ENCODE measurements at places on chromosomes 3 and 15. TPM values are rescaled to one million over a fixed set of nuclear protein-coding genes. Genes with fewer than 3 reads are reported as not detected.
A peak's percentile ranks its signal among the peaks of the same experiment; 100 is the strongest.

The FBXW12 gene
- not detected for total RNA-seq

The MFSD1 gene
- total RNA-seq: 28.8 TPM

The SLC7A14 gene
- not detected for total RNA-seq

DNA sequence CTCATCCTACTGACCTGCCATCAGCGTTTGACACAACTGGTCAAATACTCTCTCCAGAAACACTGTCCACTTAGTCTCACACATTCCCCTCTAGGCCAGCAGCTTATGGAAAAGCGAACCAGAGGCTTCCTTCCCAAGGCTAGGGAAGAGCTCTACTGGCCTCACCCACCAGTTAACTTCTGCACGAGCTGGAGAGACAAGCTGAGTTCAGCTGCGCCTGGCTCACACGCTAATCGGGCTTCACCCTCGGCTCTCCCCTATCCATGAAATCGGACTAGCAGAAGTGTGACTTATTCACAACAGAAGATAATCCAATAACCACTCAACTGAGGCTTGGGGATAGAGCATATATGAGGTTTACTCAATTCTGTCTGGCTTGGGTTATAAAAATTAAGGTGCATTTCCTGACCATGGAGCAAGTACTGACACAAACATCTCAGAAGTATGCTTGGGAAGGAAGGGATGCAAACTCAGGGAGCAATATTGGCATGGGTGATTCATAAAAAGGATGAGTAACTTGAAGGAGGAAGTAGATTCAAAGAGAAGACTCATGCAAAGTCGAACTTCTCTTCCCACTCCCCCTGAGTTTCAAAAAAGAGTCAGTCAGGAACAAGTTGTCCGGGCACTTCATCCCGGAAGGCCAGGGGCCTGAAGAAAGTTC is 73.1 kb downstream of the XXYLT1 start:
- no peak for DNase-seq
- H3K36me3 ChIP-seq: peaks cover under 1% of the 10 kb centered on the region
- no peak overlapping the region for H3K4me3 ChIP-seq
- H3K4me1 ChIP-seq: peaks cover 12% of the 10 kb centered on the region
- no peaks in the 10 kb centered on the region for H3K27me3 ChIP-seq

GRCh38 chr3:27094721-27095120 is 274.5 kb downstream of the NEK10 start:
- H3K27ac ChIP-seq: no peak overlapping the region
- no peaks in the 10 kb centered on the region for H3K36me3 ChIP-seq
- H3K27me3 ChIP-seq: peaks cover 9% of the 10 kb centered on the region

DNA sequence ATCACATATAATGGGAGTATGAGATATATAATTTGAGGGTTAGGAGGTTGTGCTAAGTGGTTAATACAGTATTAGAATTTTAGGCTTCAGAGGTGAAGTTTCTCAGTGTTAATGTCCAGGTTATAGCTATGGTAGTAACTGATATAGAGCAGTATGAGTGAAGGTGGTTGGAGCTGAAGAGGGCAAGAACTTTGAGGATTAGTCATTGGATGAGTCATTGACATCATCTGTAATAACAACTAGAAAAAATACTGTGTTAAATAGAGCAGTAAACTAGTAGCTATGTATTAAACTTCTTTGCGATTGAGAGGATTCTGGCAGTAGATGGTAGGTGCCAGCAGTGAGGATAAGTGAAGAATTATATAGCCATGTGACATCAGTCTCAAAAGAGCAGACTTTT is 47.5 kb upstream of the EIF3J start:
- DNase-seq: no peak
- H3K27ac ChIP-seq: peak overlapping the region; percentile 48
- peaks cover 6% of the 10 kb centered on the region for H3K4me1 ChIP-seq

DNA sequence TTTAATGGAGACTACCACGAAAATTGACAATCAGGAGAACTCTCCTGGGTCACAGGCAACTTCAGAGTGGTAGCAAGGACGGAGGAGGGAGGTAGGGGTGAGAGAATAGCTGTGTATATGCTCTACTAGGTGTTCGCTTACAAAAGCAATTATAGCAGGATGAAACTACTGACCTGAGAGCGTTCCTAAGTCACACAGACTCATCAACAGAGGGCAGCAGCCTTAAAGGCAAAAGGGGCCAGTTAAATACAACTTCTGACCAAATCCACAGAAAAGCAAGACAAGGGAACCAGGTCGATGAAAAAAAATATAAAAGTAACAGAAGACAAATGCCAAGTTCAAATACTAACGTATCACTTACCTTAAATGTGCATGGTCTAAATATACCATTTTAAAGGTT is 894.6 kb downstream of the PLOD2 start:
- no peak for DNase-seq
- no peaks in the 10 kb centered on the region for H3K4me1 ChIP-seq
- no peak overlapping the region for H3K27ac ChIP-seq
- H3K4me3 ChIP-seq: no peak overlapping the region

DNA sequence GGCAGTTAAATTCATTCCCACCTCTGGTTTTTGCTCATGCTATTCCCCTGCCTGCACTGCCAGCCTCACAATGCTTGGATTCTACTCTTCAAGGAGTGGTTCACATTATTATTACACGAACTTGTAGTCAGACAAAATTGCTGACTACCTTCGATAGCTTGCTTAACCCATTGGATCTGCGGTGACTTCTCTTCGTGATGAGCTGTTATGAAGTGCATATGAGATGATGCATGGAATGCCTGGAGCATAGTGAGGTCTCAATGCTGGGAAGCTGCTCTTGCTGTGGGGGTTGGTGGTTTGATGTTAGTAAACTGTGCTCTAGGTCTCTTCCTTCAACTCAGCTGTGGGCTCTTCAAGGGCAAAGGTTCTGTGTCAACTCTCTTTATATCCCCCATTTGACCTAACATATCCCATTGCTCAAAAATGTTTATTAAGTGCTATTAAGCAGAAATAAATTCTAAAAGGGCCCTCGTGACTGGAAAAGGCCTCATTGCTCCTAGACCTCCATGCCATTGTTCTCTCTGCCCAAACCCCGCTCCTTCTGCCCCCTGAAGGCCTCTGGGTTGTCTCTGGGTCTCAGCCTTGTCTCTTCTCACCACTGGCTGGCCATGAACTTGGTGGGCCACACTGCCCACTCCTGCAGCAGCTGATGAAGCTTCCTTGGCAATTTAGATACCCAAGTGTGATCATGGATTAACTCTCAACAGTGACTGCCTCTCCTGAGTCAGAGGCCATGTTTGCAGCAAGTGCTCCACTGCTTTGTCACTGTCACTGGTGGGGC is 4.5 kb upstream of the SLCO2A1 start:
- H3K4me1 ChIP-seq: peaks cover 5% of the 10 kb centered on the region
- H3K36me3 ChIP-seq: no peaks in the 10 kb centered on the region
- H3K27ac ChIP-seq: no peak overlapping the region
- DNase-seq: no peak
- H3K4me3 ChIP-seq: no peak overlapping the region

- no peak for DNase-seq
- peaks cover 32% of the 10 kb centered on the region for H3K4me1 ChIP-seq
- H3K27ac ChIP-seq: peak overlapping the region; percentile 22
- no peaks in the 10 kb centered on the region for H3K27me3 ChIP-seq
- no peak overlapping the region for H3K4me3 ChIP-seq
Measured at GRCh38 chr3:113678773-113679172, 17.7 kb downstream of the USF3 start.

DNA sequence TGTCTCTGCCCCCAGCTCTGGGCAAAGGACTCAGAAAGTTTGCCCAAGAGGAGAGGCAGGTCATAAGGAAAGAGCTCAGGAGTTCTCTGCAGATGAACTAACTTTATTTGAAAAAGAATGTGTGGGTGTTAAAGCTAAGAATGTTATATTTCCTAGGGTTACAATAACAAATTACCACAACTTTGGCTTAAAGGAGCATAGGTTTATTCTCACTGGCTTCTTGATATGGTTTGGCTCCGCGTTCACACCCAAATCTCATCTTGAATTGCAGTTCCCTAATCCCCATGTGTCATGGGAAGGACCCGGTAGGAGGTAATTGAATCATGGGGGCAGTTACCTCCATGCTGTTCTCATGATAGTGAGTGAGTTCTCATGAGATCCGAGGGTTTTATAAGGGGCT is 383.7 kb upstream of the CFAP20DC start:
- H3K4me3 ChIP-seq: no peak overlapping the region
- DNase-seq: no peak
- no peak overlapping the region for H3K27ac ChIP-seq
- H3K36me3 ChIP-seq: no peaks in the 10 kb centered on the region

DNA sequence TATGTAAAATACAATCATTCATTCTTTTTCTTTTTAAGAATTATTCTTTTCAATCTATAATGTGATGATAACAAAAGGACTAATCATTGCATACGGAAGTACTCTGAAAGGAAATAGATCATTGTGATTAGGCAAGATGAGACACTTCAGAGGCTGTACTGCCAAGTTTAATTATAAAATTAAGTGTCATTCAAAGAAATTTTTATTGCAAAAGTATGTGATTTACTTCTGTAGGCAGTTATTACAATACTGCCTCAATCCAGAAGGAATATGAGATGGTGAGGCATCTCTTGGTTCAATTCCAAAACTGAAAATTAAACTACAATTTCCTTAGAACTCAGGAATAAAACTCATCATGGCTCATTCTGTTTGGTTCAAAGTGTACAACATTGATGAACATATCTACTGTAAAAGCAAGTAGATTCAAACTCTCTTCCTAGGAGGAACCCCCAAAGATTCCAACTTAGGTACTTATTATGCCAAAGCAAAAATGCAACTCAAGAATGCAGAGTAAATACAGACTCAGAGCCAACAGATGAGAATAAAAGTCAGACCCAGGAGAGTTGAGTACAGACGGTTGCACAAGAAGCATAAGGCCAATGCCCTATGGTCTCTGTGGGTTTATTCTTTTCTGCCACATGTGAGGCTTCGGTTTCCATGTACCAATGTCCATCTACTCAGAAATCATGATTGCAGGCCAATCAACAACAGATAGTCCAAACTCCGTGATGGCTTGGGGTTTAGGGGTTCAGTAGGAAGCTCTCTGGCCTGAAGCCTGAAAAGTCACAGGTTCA is 118.5 kb upstream of the WNT5A start:
- no peaks in the 10 kb centered on the region for H3K4me1 ChIP-seq
- no peak for DNase-seq
- H3K4me3 ChIP-seq: no peak overlapping the region
- no peaks in the 10 kb centered on the region for H3K36me3 ChIP-seq
- peaks cover 13% of the 10 kb centered on the region for H3K27me3 ChIP-seq

- H3K4me3 ChIP-seq: no peak overlapping the region
- no peaks in the 10 kb centered on the region for H3K4me1 ChIP-seq
- no peaks in the 10 kb centered on the region for H3K27me3 ChIP-seq
- DNase-seq: no peak
- no peaks in the 10 kb centered on the region for H3K36me3 ChIP-seq
Measured at GRCh38 chr3:35194666-35195065, 444.7 kb upstream of the ARPP21 start.

- no peak overlapping the region for H3K27ac ChIP-seq
- H3K4me3 ChIP-seq: no peak overlapping the region
- no peaks in the 10 kb centered on the region for H3K36me3 ChIP-seq
Measured at GRCh38 chr3:16221990-16222389, 42.8 kb downstream of the DPH3 start.

DNA sequence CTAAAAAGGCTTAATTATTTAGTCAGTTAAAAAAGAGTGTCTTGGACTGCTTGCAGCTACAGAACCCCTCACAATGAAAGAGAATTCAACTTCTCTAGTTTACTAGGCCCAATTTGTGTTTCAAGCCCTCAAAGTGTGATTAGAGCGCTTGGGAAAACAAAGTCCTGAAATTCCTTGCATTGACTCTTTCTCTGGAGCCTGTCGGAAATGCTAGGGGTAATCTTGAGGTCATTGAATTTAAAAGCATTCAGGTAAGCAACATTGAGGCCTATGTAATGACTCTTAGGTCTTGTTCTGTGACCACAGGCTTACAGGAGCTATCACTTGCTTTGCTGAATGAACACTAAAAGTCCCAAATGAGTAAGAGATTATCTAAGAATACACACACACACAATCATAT is 186.0 kb downstream of the NLGN1 start:
- H3K4me1 ChIP-seq: peaks cover 14% of the 10 kb centered on the region
- no peak overlapping the region for H3K4me3 ChIP-seq
- H3K27ac ChIP-seq: no peak overlapping the region

- no peak for DNase-seq
- H3K36me3 ChIP-seq: no peaks in the 10 kb centered on the region
- H3K4me3 ChIP-seq: no peak overlapping the region
- H3K4me1 ChIP-seq: no peaks in the 10 kb centered on the region
- H3K27ac ChIP-seq: no peak overlapping the region
Measured at GRCh38 chr15:87954793-87955192, 301.7 kb downstream of the NTRK3 start.
